DMS79 (cell line): ENCODE measurements at places on chromosomes 7 and 10.

- DNase-seq, result no peak
Measured at GRCh38 chr7:155752756-155753445, 59.4 kb downstream of the SHH start.

DNA sequence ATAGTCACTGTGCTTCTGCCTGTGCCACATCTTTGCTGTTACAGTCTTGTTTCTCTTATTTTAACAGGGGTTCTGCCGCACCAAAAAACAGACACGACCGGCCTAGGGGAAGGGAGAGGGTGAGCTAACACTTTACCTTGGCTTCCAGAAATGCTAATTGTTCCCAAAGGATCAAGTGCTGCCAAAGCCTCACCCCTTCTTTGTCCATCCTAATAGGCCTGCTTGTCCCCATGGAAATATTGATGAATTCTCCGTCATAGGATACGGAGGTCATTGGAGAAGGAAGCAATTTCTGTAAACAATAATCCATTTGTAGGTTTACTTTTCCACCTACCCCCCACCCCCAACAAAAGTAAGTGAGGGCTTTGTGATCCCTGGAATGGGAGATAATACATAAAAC, 567.3 kb downstream of the KCNMA1 start:
- DNase-seq, result no peak

DNA sequence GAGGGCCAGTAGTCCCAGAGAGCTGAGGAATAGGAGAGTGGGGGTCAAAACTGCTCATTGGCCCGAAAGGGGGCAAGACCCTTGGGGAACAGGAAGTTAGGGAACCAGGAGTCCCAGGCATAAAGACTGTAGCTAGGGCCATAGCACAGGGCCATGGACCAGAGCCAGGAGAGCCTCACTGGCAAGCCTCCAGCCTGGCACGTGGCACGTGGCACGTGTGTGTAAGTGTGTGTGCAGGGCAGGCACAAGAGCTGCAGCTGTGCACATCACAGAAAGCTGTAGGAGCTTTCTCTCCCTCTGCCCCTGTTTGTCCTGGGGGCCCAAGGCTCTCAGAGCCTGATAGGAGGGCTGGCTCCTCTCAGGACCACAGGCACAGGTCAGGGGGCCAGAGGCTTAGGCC, 47.8 kb upstream of the SLF2 start:
- DNase-seq, result no peak

- no peak for DNase-seq
Measured at GRCh38 chr10:112491144-112491543, 44.1 kb downstream of the VTI1A start.

DNA sequence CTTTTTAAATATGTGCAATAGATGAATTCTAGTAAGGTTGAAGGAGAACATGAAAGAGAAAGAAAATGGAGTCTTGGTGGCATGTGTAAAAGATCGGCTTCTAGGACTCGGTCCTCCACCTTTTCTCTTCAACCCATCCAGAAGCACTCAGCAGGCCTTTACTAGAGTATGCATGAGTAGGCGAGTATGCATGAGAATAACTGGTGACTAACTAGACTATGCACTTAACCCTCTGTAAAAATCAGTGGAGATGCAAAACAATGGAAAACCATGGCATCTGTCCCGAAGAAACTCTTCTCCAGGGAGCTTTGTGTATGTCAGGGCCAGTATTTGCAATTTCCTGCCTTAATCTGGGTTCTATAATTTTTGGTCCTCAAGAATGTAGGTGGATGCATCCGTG, 40.0 kb upstream of the GRB10 start:
- no peak for DNase-seq

- DNase-seq, result no peak
Measured at GRCh38 chr10:21166557-21167287, 269.6 kb upstream of the NEBL start.

- no peak for DNase-seq
Measured at GRCh38 chr10:79202188-79203013, 133.6 kb downstream of the ZMIZ1 start.

DNA sequence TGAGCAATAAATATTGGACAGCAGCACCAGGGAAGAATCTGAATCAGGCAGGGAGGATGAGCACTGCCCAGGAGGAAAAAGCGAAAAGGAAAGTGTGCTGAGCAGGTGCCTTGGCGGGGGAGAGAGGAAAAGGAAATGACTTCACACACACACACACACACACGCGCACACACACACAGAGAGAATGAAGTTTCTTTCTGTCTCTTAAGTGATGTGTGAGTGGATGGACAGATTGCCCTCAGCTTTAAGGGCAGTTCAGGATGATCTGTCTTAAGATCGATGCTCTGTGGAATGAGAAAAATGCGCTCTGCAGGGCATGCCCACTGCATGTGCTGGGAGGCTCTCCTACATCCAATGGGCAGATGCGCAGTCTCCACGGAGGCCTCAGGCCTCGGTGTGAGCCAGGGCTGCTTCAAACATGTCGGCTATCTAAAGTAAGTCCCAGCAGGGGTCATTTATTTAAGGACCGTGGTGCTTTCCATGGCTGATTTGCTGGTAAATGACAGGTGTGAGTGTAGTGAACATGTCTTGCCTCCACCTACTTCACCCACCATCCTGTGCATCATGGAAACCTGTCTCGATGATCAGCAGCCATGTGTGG, 2.5 kb upstream of the ACBD5 start:
- no peak for DNase-seq

DNA sequence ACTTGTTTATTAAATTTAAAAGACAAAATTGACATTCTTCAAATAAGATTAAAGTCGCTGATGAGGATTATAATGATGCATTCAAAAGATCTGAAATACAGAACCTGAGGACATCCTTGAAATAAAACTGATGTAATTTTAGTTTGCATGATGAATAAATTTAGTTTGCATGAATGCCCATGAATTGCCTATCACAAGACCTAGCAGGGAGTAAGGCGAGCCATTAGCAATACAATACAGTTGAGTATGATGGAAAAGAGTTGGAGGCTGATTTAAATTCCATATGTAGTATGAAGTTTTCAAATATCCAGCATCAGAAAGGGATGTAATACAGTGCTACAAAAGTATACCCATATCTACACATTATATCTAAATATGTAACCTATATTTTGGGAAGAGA, 321.3 kb downstream of the CACNA2D1 start:
- no peak for DNase-seq

GRCh38 chr7:155213955-155214740, 83.5 kb upstream of the INSIG1 start:
- DNase-seq, result peak; percentile 55

DNA sequence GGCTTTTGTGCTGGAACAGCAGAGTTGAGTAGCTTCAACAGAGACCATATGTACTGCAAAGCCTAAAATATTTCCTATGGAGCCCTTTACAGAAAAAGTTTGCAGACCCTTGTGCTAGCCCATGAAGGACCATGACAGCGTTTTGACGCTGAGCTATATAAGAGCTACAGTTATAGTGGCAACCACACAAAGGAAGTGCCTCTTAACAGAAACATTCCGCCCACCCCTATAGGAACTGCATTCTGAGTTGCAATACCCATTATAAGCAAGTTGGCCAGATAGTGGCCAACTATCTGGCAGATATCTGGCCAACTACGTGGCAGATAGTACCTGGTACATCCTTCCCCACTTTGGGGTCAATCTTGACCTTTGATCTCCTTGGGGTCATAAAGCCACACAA, 47.5 kb upstream of the DMBT1 start:
- DNase-seq, result no peak

DNA sequence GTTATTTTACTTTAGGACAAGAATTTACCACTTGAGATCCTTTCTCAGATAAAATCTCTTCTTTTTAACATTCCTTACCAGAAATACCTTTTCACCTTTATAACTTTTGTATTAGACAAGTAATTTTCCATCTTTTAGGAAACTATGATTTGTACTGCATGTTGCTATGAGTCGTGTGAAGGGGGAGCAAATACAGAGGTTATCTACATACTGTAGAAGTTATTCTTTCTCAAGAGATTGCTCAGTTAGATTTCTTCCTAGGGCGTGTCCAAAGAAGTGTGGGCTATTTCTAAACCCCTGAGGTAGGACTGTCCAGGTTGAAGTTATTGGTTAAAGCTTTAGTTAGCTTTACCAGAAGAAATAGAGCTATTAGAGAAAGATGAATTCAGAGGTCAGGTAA, 30.2 kb upstream of the ARHGAP12 start:
- no peak for DNase-seq

GRCh38 chr7:150631866-150632864, at the start of gene GIMAP6:
Gene GIMAP6, minus strand, starts transcription at chr7:150632385. Its CDS starts 2,243 bp downstream, at chr7:150630142.
- DNase-seq, result no peak

- peak; percentile 62 for DNase-seq
Measured at GRCh38 chr7:135320268-135320667, 86.6 kb downstream of the STRA8 start.

GRCh38 chr7:136957391-136957790, 88.9 kb downstream of the CHRM2 start:
- DNase-seq, result no peak

DNA sequence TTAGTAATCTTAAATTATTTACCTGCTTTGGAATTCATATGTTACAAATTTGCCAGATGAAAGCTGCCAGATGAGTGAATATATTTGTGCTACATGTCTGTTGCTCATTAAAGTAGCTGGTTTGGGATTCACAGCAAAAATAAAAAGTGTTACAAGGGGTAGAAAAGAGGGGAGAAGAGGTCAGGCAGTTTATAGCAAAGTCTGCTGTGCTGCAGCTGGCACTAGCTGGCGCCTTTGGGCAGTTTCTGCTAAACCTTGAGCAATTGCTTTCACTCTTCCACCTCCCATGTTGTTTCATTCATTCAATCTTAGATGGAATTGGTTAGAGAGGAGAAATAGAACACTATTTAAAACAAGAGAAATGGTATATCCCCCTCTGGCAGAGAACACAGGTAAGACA, 404.1 kb upstream of the LRGUK start:
- DNase-seq, result no peak

DNA sequence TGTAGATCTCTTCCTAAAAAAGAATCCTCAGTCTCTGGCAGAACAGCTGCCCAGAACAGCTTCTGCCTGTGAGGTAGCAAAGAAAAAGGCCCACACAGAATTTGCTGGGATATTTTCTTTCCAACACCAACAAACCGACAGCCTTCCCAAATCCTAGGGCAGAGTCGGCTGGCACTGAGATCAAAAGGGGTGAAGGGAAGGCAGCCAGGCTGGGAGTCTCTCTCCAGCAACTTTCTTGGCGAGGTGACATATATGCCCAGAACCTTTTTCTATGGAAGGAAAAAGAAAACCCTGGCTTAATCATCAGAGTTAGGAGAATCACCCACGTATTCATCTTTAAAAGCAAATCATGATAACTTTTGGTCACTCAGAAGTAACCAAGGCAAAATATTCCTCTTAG, 279.6 kb downstream of the DNAJB6 start:
- no peak for DNase-seq

DNA sequence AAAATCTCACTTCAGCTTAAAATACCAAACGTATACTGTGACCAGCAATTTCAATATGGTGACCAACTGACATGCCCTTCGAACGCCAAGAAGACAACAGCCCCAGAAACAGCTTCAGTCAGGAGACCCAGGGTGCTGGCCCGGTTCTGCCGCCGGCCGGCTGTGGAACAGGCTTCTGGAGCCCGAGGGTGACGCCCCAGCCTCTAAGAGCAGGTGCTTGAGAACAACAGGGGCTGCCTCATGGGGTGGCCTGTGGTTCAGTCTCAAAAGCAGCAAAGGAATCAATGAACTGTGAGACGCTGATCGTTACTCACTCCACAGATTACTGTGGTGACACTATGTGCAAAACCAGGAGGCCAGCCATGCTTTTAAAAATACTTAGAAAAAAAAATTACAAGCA, 17.3 kb downstream of the GPER1 start:
- DNase-seq, result no peak

DNA sequence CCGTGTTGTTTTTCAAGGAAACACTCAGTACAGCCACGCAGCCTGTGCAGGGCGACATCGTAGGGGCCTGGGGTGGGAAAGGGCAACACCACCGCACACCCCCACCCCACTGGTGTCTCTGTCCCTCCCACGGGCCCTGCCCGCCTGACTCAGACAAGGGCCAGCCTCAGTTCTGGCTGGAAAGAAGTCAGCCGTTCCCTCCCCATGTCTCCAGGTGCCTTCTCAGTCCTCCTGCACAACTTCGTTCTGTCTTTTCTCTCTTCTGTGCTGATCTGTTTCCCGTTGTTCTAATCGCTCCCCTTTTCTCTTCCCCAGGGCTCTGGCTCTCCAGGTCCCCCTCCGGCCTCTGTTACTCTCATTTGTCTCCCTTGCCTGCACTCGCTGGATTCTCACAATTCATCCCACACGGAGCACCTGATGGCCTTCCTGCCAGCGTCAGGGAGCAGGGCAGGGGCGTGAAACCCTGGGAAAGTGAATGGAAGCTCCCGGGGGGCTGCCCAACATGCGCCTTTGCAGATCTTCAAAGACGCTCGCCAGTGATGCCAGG, 97.7 kb downstream of the WDR37 start:
- no peak for DNase-seq

DNA sequence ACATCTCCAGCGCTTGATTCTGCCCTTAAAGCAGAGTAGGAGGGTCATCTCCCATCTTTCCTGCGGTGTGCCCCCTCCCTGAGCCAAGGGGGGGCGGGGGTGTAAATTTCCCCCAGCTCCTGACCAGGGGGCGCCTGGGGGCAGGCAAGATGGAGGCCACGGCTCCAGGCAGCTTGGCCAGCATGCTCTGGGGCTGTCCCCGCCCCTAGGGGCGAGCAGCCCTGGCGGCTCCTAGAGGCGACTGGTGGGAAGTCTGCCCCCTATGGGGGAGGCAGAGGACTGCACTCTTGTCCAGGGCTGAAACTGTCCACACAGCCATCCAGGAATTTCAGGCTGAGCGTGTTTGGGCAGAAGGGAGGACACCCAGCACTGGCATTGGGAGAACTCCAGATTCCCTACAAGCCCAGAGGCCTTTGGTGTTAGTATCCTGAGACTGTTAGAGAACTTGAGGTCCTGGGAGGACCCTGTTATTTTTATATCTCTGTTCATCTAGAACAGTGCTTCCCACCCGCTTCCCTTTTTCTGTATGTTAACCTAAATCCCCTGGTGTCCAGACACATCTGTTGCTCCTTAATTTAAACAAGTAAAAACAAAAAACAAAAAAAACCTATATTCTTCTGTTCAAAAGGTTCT, 4.6 kb downstream of the STRA8 start:
- no peak for DNase-seq

- no peak for DNase-seq
Measured at GRCh38 chr10:131033166-131034085, 278.1 kb downstream of the TCERG1L start.

DNA sequence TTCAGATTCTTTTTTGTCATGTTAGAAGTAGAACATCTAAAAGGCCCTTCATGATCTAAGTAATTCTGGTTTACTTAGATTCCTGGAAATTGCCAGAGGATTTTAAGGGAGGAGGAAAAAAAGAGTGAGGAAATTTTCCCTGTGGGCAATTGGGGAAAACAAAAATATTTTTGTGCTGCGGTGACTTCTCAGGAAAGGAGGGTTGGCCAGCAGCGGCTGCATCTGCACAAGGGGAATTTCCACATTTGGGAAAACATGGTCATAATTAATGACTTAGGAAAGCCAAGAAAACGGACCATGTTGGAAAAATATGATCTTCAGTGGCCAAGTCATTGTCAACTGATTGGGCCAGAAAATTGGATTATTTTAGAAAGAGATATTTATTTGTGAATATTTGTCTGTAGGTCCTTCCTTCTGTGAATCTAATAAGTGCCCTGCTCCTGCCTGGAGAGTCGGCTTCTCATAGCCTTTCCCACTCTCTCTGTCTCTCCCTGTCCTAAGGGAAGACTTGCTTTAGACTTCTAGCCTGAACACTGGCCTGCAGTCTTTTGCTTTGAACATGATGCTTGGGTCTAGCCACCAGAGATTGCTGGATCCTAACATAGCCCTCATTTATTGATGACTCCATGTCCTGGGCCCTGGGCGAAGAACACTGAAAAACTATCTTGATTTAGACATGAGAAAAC, 124.2 kb upstream of the MKLN1 start:
- no peak for DNase-seq

- no peak for DNase-seq
Measured at GRCh38 chr10:132939957-132940790, 2.2 kb downstream of the CFAP46 start.
